PC-3 (cell line): ENCODE measurements at places on chromosomes 2 and 18. TPM values are rescaled to one million over a fixed set of nuclear protein-coding genes. Genes with fewer than 3 reads are reported as not detected.

The OSR1 gene
- 30.6 and 33.5 TPM in 2 replicates for total RNA-seq

The CD8A gene
- total RNA-seq: 0.18 TPM in 1 of 2 replicates, not detected in the other

The C2orf72 gene
- total RNA-seq: 0.40 and 4.3 TPM in 2 replicates

The GREB1 gene
- total RNA-seq: 0.29 and 0.62 TPM in 2 replicates

The NT5DC4 gene
- total RNA-seq: 0.04 TPM in 1 of 2 replicates, not detected in the other

The CROCC2 gene
- not detected in 2 replicates for total RNA-seq

The ZSWIM2 gene
- total RNA-seq: not detected in 2 replicates

The KIF5C gene
- total RNA-seq: 4.0 and 7.3 TPM in 2 replicates

The BMP10 gene
- total RNA-seq: not detected in 2 replicates

The SFT2D3 gene
- total RNA-seq: 4.2 and 5.4 TPM in 2 replicates

The HOXD11 gene
- total RNA-seq: not detected in 2 replicates

The SDC1 gene
- total RNA-seq: 358 and 362 TPM in 2 replicates

The VSNL1 gene
- not detected in 2 replicates for total RNA-seq

The CNPPD1 gene
- total RNA-seq: 38.2 and 44.0 TPM in 2 replicates

The MROH2A gene
- not detected in 2 replicates for total RNA-seq

The TGFA gene
- 45.0 and 54.7 TPM in 2 replicates for total RNA-seq

The CMPK2 gene
- 5.0 and 6.5 TPM in 2 replicates for total RNA-seq

The ANKRD23 gene
- 4.0 and 8.2 TPM in 2 replicates for total RNA-seq

The RAB12 gene
- 50.9 and 54.9 TPM in 2 replicates for total RNA-seq

The ACMSD gene
- total RNA-seq: not detected in 2 replicates

The TSPYL6 gene
- total RNA-seq: not detected in 2 replicates

The GTF2A1L gene
- total RNA-seq: not detected in 2 replicates

The GKN1 gene
- total RNA-seq: not detected in 2 replicates

The DNAJC5G gene
- not detected in 2 replicates for total RNA-seq

The SERPINB7 gene
- 71.9 and 74.5 TPM in 2 replicates for total RNA-seq

The MOGAT1 gene
- total RNA-seq: not detected in 2 replicates

The ARHGAP15 gene
- total RNA-seq: not detected in 2 replicates

The DYNAP gene
- not detected in 2 replicates for total RNA-seq

The NR4A2 gene
- total RNA-seq: 12.0 and 13.8 TPM in 2 replicates

The IL37 gene
- 1.6 and 2.6 TPM in 2 replicates for total RNA-seq

The TIMM21 gene
- total RNA-seq: 106 and 120 TPM in 2 replicates

The SLC35G4 gene
- total RNA-seq: not detected in 2 replicates

The MC2R gene
- not detected in 2 replicates for total RNA-seq

The CYTIP gene
- total RNA-seq: 0.26 TPM in 1 of 2 replicates, not detected in the other

The SERPINB5 gene
- 96.5 and 104 TPM in 2 replicates for total RNA-seq

The FOXD4L1 gene
- total RNA-seq: 0.33 TPM in 1 of 2 replicates, not detected in the other

The NAT8 gene
- total RNA-seq: not detected in 2 replicates

The POTEI gene
- total RNA-seq: not detected in 2 replicates

The LYG1 gene
- 0.58 and 1.5 TPM in 2 replicates for total RNA-seq

The PLEK gene
- total RNA-seq: not detected in 2 replicates

The AGXT gene
- total RNA-seq: not detected in 2 replicates

The LRRC30 gene
- not detected in 2 replicates for total RNA-seq

The REG3G gene
- total RNA-seq: not detected in 2 replicates

The C2orf15 gene
- total RNA-seq: 3.3 and 4.4 TPM in 2 replicates

The AMER3 gene
- not detected in 2 replicates for total RNA-seq

The KIF3C gene
- 12.8 and 20.1 TPM in 2 replicates for total RNA-seq

The ACTG2 gene
- total RNA-seq: 1.6 and 3.8 TPM in 2 replicates

The RAX gene
- total RNA-seq: not detected in 2 replicates

The SCG2 gene
- total RNA-seq: 0.51 and 0.98 TPM in 2 replicates

The FBLN7 gene
- total RNA-seq: 0.75 and 2.2 TPM in 2 replicates

The TCF7L1 gene
- total RNA-seq: 1.8 and 2.8 TPM in 2 replicates

The LRATD1 gene
- 35.4 and 41.3 TPM in 2 replicates for total RNA-seq

The INHA gene
- 1.3 and 1.5 TPM in 2 replicates for total RNA-seq

The SERPINB8 gene
- 21.1 and 24.1 TPM in 2 replicates for total RNA-seq

The RMC1 gene
- 23.2 and 27.6 TPM in 2 replicates for total RNA-seq

The LOXL3 gene
- 5.8 and 12.4 TPM in 2 replicates for total RNA-seq

The SLC16A14 gene
- 12.4 and 14.4 TPM in 2 replicates for total RNA-seq
